ENCODE measurements at places on chromosomes 1 and 21.

DNA sequence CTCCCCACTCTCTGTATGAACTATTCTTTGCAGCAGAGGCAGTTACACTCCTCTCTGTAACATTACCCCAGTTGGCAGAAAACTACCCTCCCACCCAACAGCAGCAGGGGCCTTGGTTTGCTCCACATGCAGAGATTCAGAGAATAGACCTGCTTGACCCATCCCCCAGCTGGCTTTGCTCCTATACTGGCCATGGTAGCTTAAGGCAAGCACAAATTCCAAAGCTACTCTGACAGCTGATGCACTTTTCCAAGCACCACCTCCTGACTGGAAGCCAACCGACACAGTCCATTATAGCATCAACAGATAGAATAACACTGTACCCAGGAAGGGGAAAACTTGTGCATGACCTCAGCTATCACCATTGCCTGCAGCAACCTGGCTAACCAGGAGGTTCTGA lies 846.5 kb upstream of the NCAM2 start:
- no peak for DNase-seq

DNA sequence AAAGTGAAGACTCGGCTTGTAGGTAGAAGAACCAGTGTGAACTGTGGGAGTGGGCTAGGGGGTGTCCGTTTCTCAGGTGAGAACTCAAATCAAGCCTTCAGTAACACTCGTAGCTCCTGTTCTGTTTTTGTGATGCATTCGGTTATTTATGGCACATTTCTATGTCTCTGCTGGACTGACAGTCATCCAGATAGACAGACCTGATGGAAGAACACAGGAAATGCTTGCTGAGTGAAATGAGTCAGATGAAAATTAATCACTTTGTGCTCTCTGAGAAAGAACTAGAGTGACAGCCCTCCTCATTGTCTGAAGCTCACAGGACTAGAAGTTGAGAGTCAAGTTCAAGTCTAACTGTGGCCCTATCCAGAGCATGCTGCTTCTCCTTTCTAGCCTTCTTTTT lies 360.1 kb upstream of the PLXNA2 start:
- no peak for DNase-seq

GRCh38 chr1:111139324-111139955 lies 453 bp downstream of the DRAM2 start:
- peak; percentile 28 for DNase-seq

DNA sequence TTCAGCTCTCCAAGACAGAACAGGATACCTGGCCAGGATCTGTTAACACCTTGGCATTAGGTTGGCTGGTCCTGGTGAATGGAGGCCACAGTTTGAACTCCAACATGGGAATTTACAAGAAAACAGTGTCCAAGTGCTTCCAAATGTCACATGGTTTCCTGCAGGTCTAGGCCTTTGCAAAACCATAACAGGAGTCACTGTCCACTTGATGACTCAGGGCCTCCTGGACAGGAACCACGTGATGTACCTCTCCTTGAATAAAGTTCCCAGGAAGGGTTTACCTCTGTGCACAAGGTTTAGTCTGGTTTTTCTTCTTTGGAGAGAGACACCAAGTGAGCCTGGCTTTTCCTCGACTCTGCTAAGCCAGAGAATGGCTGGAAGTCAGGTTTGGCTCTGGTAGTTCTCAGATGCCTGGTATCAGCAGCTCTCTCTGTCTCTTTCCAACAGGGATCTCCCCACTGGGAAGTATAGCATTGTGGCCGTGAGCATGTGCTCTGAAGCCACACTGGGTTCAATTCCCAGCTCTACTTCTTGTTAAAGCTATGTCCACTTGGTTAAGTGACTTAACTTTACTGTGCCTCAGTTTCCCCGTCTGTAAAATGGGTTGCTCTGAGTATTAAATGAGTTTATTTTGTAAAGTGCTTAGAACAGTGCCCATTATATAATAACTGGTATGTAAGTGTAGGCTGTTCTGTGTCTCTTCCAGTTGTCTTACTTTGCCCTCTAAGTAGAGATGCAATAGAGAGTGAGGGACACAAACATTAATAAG lies 27.3 kb upstream of the TMEM61 start:
- DNase-seq: no peak

GRCh38 chr21:26027696-26028095 lies 142.9 kb downstream of the APP start:
- no peak for DNase-seq

GRCh38 chr21:46250146-46250725 lies 21.7 kb upstream of the LSS start:
- no peak for DNase-seq

- DNase-seq: no peak
Observed at GRCh38 chr21:46314441-46315020, 9.1 kb downstream of the C21orf58 start.

GRCh38 chr21:37045149-37045548 lies 27.7 kb downstream of the PIGP start:
- DNase-seq: no peak

Data from NCI-H2107 (cell line).